ENCODE measurements at places on chromosomes 16 and 17. TPM values are rescaled to one million over a fixed set of nuclear protein-coding genes. Genes with fewer than 3 reads are reported as not detected.

The TM4SF5 gene
- not detected for total RNA-seq

The HOXB5 gene
- total RNA-seq: not detected

DNA sequence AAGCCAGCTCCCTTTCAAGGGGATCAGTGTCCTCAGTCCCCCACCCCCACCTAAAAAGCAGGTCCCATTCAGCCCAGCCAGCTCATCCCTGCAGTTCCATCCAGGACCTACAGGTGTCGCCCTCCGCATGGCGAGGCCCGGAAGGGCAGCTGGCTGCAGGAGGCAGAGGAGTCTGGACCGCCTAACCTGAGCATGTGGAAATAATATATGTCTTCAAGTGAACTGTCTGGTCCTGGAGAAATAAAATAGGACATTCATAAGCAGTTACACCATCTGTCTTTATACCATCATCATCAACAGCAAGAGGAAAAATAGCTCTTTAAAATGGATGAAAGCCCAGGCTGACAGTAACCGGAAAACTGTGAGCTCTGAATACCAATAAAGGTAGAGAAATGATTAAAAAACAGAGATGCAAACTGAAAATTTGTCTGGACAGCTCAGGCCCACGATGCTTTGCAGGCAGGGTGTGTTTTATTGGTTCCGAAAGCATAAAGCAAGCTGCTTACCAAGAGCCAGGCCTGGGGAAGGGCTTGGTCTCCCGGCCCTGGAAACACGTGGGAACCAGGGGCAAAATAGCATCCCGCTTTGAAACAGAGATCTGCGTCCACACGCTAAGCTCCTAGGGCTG, 215.2 kb downstream of the ZFHX3 start:
- peak; percentile 37 for DNase-seq

DNA sequence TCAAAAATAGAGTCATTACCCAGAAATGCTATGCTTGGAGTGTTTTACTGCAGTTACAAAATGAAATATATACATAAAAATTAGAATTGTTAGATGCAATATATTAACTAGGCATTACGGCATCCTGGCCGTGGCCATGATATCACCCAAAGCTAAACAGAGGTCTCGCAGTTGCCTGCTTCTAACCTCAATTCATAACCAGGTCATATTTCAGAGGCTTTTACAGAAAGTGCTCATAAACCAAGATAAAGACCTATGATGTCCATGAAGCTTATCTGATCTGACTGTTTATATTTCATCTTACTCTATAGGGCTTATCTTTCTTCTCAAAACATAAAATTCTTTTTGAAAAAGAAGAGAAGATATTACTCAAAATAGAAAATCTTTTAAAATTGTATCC, 664.5 kb upstream of the SALL1 start:
- DNase-seq: no peak

- no peak for DNase-seq
Measured at GRCh38 chr16:82544378-82545160, 82.2 kb upstream of the CDH13 start.

The MMP25 gene
- total RNA-seq: 3.0 TPM

The CDRT15 gene
- not detected for total RNA-seq

GRCh38 chr16:86998196-86999001, 318.8 kb downstream of the C16orf95 start:
- no peak for DNase-seq

The SGCA gene
- not detected for total RNA-seq
